ENCODE measurements at places on chromosomes 2 and 18.
A peak's percentile ranks its signal among the peaks of the same experiment; 100 is the strongest.

DNA sequence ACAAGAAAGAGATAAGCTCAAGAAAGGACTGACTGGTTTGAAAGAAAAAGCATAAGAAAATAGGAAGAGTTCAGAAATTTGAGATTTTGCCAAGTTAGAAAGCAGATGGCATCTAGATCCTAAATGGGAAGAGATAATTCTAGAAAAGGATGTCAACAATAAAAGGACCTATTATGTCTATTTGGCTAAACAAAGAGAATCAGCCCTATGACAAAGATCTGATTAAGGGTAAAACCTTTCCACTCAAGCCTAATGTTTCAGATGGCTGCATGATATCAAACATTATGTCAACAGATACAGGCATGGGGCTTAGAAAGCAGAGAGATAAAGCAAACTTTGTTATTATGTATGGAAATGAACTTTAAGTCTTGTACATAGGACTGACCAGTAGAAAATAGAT lies 465.0 kb upstream of the TRIB2 start:
- DNase-seq, result no peak

- DNase-seq, result no peak
Measured at GRCh38 chr2:39140322-39140847, 19.5 kb upstream of the SOS1 start.

GRCh38 chr2:65300761-65301711 lies 73.4 kb downstream of the ACTR2 start:
- DNase-seq, result peak; percentile 34

- no peak for DNase-seq
Measured at GRCh38 chr2:145421841-145422240, 901.9 kb upstream of the ZEB2 start.

GRCh38 chr18:56532176-56532840 lies 106.1 kb downstream of the TXNL1 start:
- DNase-seq, result no peak

DNA sequence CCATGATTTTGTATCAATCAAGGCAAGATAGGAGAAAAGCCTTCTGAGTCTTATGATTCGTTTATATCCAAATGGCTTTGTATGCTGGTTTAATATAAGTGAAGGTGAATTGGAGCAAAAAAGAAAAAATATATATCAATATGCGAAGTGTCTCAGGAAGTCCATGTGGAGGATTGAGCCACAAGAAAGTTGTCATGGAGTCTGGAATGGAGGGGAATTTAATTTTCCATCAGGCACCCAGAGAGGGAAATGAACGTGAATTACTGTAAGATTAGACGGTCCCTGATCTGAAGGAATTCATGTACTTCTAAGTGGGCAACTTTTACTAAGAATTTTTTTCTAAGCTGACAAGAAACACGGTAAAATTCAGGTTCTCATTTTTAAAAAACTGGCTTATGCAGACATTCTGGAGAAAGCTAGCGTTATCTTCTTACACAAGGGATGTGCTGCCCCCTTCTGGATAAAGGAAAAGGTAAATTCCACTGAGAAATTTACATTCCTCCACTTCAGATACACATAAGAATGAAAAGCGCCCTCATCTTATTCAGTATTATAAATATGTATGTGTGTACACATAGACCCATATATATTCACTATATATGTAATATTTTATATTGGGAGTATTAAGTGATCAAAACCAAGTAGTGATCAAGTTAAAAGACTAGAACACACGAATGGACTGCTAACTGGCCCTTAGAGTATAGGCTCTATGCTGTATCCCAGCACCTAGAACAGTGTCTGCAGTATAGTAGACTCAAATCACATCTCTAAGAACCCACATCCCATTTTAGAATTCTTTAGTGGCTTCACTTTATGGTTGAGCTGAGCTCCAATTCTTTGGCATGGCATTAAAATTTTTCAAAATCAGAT lies 289.0 kb upstream of the TFPI start:
- DNase-seq, result no peak

DNA sequence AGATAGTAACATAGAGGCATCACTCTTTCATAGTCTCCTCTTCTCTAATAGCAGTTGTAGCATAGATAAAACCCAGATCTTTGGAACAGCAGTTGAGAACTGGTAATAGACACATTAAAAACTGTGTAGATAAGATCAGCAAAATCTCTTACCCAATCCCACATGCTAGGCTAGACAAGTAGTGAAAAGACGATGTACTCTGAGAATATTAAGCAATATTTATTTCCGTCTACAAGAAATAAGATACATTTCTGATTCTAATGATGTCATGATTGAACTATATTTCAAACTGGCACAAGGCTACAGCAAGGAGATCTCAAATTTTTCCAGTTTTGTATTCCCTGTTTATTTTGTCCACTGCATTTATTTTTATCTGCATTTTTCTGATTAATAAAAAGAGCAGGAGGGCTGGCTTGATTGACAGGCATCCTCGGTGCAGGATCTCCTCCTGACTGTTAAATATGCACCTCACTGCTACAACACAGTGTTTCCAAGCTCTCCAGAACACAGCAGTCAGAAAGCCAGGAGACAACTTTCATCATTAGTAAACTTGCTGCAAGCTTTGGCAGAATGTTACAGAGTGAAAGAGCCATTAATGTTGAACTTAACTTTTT lies 73.3 kb upstream of the ATIC start:
- DNase-seq, result no peak

DNA sequence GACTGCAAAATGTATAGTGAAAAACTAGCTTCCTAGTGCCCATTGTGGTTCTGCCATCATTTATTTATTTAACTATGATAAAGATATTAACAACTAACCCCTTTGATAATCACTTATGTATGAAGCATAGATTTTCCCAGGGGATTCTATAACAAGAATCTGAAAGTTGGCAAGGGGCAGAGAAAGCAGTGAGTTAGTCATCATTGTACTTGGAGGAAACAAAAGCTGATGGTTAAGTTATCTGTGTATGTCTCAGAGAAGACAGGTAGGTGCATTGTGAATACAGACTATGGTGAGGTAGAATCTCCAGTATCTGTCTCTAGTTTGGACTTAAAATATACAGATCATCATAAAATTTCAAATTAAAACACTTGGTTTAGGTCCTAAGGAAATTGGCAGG lies 2159.1 kb upstream of the CELF4 start:
- DNase-seq, result no peak

DNA sequence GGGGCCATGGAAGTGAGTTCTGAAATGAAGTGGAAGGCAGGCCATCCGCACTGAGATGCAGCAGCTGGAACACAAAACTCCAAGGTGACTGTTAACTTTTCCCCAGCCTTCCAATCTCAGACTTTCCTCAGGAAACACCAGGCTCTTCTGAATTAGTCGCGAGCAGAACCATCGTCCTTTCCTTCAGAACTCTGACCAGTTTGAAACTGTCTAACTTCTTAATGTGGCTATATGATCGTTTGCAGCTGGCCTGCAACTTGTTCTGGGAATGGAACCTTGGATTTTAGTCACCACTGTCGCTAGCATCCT lies 620 bp upstream of the RPL37A start:
- DNase-seq, result no peak

- DNase-seq, result no peak
Measured at GRCh38 chr2:65386344-65386743, 46.1 kb downstream of the SPRED2 start.

DNA sequence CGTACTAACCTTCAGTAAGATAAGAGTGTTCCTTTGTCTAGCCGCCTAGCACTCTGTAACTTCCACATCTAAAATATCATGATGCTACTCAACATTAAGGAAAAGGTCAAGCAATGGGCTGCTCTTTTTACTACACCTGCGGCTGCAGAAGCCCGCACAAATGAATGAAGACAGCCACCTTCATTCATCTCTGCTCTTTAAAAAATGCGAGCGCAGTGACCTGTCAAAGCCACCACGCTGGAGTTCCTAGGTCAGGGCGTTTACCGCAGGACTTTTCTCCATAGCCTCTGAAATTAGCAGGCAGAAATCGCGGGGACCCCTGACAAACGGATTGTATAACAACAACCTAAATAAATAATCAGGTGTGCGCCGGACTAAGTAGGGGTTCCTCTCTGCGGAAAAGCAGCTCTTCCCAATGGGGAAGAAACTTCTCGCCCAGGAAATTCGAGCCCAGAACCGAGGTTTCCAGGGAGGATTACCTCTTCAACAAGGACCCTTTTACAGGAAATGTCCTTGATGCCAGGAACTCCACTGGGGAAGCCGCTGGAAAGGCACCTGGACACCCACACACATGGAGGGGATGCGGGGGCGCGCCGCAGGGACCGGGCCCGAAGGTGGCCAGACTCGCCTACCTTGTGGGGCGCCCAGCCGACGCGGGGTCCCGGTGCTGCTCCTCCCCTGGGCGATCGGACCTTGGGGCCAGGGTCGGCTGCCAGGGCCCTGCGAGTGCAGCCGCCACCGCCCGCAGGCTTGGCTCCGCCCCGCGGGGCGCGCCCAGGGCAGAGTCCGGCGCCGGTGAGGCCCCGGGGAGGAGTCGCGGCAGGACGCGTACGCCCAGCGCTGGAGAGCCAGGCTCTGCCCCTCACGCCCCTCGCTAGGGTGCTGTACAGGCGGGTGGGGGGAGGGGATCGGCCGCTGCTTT lies at the start of gene CCDC68:
TSS of gene CCDC68 (minus strand) at position 758 of the 922 bp plus-strand sequence. CDS start 16,670 bp downstream, outside the sequence.
- DNase-seq, result no peak

DNA sequence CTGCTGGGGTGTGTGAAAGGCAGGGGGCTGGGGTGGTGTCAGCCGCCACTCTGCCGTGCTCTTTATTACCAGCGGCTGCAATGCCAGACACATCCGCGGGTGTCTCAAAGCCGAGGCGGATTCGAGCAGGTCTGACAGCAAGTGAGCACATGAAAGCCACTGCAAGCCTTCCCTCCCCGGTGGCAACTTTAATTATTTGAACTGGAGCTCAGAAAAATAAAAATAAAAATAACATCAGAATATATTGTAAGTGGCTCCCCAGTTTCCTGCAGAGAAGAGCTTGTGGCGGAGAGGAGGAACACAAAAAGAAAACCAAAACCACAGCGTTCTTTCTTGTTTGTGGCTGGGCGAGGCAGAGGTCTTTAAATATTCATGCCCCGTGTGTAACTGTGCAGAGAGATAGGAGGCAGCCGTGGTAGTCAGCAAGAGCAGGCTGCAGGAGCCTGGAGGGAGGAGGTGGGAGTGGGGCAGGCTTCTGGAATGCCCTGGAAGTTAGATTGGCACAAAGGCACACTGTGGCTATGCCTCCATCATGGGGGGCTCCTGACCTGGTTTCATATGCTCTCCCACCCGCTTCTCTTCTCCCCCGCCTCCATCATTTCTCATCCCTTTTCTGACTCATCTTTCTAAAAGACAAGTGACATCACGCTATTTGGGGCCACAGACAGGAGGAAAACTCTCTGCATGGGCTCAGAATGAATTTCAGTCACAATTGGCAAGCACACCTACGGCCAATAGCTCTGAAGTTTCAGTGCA lies 199.8 kb downstream of the CLIP4 start:
- no peak for DNase-seq

GRCh38 chr18:13893418-13893760 lies 21.9 kb downstream of the MC2R start:
- no peak for DNase-seq

DNA sequence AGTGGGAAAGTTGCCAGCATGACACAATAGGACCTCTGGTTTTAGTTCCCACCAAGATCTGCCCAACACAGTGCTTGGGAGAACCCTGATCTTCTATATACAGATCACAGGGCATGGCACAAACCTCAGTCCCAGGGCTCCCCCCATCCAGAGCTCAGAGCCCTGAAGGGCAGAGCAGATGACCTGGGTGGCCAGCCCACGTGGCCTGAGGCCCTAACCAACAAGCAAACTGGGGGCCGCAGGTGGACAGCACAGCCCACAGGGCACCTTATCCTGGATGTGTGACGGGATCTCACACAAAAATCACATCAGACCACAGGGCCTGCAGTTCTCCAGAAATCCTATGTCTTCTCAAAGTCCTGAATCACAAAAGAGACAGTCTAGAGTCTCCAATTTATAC lies 34.7 kb downstream of the CRACDL start:
- DNase-seq, result no peak

DNA sequence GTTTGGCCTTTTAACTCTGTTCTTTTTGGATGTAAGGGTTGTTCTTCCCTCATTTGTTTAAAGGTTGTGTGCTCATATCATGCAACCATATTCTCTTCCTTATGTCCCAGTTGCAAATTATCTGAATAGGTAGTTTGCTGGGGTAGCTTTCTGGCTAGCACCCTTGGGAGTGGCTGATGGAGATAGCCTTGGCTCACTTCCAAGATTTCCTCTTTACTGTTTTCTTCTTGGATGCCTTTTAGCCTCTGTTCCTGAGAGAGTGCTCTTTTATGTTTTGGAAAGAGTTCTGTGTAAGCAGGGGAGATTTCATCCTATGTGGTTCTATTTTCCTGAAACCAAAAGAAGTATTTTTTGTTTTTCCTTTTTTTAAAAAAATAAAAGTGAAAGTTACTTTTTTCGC lies 25.4 kb downstream of the USP14 start:
- DNase-seq, result no peak

GRCh38 chr2:103960951-103961350 lies 893.0 kb upstream of the POU3F3 start:
- no peak for DNase-seq

- DNase-seq, result no peak
Measured at GRCh38 chr2:160315337-160315736, 115.3 kb upstream of the ITGB6 start.

GRCh38 chr2:212957624-212958023 lies 193.8 kb downstream of the IKZF2 start:
- no peak for DNase-seq

GRCh38 chr2:708667-709066 lies 31.5 kb upstream of the TMEM18 start:
- DNase-seq, result no peak

- no peak for DNase-seq
Measured at GRCh38 chr18:75801178-75801577, 373.7 kb upstream of the SMIM21 start.

DNA sequence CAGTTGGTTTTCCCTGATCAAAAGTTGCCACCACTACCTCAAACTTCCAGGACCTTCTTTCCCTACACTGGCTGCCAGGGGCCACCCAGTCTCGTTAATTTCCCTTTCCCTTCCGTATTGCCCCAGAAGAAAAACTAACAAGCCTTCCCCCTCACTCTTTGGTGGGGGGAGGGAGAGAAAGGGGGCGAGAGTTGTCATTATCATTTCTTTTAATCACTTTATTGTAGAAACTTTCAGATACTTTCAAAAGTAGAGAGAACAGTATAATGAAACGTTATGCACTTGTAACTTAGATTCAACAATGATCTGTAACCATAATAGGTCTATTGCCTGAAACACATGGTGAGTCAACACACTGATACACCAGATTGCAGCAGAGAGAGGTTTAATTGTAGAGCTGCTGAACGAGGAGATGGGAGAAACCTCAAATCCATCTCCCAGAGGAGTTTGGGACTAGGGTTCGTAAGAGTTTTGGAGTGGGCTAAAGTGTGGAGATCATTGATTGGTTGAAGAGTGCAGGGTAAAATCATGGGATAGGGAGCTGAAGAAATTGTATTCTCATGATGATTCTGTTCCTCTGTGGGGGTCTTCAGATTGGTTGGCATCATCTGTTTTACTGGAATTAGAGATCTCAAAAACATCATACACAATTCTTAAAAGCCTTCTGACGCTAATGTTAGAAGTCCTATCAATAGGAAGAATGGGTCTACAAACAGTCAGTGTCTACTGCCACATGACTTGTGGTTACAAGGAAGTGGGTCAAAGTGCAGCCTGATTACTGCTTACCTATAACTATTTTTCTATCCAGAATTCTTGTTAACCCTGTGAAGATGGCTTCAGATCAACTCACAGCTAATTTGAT lies 2.6 kb upstream of the RNF149 start:
- DNase-seq, result no peak

GRCh38 chr2:26847655-26848335 lies at the start of gene DPYSL5:
Gene DPYSL5, plus strand, starts transcription at chr2:26848132. Its CDS starts 50,368 bp downstream, at chr2:26898500.
- no peak for DNase-seq

Data from thoracic aorta (tissue), 2 donors.